Mesenteric fat pad (tissue), 1 donor: ENCODE measurements at places on chromosomes 5 and 9. TPM values are rescaled to one million over a fixed set of nuclear protein-coding genes. Genes with fewer than 3 reads are reported as not detected.

GRCh38 chr5:68329554-68330255 is 114.1 kb downstream of the PIK3R1 start:
- no peak for DNase-seq

DNA sequence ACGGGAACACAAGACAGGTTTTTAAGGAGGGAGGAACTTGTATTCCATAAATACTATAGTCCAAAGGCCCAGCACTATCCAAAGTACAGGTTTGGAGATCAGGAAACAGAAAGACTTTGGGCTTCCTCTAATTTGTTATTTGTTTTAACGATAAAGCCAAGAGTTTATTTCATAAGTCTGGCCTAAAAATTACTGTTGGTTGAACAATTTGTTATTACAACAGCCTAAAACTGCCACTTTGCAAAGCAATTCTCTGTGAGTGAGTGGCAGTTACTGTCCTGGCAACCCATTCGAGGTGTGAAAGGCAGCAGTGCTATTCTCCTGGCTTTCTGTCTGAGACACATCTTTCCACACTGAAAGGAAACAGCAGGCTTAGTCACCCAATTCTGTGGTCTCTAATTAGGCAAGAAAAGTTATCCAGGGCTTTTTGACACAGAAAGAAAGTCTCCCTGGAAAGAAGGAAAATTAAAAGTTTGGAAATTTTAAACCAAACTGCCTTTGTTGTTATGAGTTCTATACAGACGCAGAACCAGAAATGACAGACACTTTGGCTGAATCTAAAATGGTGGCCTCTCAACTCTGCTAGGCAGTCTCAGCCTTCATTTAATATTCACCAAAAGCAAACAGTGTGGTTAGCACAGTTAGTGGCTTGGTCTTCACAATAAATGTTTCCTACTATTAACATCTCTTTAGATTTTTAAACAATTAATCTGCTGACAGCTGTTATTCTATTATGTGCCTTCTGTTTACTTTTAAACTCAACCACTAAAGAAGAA is 33.9 kb downstream of the PSMB7 start:
- no peak for DNase-seq

GRCh38 chr9:78932849-78933627 is 636.1 kb downstream of the PSAT1 start:
- no peak for DNase-seq

DNA sequence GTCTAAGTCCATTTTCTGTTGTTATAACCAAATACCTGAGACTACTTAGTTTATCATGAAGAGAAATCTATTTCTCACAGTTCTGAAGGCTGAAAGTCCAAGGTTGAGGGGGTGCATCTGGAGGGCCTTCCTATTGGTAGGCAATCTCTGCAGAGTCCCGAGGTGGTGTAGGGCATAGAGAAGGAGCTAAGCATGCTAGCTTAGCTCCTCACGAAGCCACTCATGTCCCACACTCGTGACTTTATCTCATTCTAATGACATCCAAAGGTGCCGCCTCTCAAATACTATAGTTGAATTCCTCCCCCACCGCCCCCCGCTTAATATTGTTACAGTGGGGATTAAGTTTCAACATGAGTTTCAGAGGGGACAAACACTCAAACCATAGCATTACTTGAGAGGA is 36.0 kb upstream of the ZBED3 start:
- no peak for DNase-seq

GRCh38 chr5:37846786-37847310 is 7.0 kb upstream of the GDNF start:
- no peak for DNase-seq

DNA sequence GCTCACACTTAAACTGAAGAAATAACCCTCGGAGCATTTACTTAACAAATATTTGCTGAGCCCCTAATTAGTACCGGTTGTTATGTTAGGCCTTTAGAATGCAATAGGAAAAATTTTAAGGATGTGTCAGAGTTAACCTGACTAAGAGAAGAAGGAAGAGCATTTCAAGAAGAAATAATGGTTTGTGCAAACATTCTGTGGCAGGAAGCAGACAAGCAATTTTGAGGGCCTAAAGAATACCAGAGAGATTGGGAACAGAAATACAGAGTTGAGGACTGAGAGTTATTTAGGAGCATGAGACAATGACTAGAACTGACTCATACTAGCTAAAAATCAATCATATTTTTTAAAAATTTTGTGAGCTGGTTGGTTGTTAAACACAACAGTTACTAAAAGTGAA is 218.8 kb downstream of the PRR16 start:
- no peak for DNase-seq

The ABLIM3 gene
- total RNA-seq = 190 TPM
